ENCODE measurements at places on chromosomes 5 and 9.
A peak's percentile ranks its signal among the peaks of the same experiment; 100 is the strongest.

- no peak for DNase-seq
Observed at GRCh38 chr9:88991066-88992034, at the start of gene S1PR3. TSS of gene S1PR3 (plus strand) at chr9:88991468. CDS start at chr9:89001201, 9,733 bp downstream.

GRCh38 chr9:134917431-134918373 lies at the start of gene FCN1:
TSS of gene FCN1 (minus strand) at chr9:134917912. CDS start at chr9:134917871, 41 bp downstream.
- no peak for DNase-seq

GRCh38 chr5:79697222-79698170 lies 7.9 kb downstream of the CMYA5 start:
- no peak for DNase-seq

- DNase-seq, result no peak
Observed at GRCh38 chr9:20551835-20552234, 70.5 kb downstream of the MLLT3 start.

DNA sequence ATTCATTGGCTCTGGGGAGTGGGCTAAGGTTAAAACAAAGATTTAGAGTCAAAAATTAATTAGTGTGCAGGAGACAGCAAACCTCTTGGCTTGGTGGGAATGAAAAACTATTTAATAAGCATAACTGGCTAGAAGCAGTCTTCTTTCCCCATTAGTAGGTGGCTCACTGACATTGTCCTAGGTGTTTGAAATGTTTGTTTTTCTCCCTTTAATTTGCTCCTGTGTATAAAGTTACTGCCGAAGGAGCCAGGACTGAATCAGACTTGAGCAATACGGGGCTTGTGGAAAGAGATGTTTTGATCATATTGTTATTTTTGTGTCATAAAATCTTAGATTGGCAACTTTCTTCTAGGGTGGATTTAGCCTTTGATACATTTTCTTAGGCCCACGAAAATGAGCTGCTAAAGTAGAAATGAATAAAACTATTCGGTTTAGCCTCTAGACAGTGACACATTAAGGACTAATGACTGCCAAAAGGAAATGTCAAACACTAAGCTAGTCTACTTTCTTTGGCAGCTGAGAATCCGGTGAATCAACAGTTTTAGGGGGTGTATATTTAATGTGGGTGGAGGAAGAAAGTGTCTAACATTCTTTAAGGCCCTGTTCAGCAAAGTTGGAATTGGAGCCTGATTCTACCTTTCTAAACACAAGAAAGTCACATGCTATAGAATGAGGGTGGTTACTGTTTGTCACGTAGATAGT lies 30.2 kb downstream of the LRRTM2 start:
- DNase-seq, result no peak

- DNase-seq, result no peak
Observed at GRCh38 chr5:17434982-17435381, 63.0 kb upstream of the TAF11L2 start.

GRCh38 chr5:24376616-24377015 lies 268.2 kb downstream of the CDH10 start:
- DNase-seq, result no peak

- no peak for DNase-seq
Observed at GRCh38 chr5:172224996-172225395, 31.0 kb downstream of the EFCAB9 start.

DNA sequence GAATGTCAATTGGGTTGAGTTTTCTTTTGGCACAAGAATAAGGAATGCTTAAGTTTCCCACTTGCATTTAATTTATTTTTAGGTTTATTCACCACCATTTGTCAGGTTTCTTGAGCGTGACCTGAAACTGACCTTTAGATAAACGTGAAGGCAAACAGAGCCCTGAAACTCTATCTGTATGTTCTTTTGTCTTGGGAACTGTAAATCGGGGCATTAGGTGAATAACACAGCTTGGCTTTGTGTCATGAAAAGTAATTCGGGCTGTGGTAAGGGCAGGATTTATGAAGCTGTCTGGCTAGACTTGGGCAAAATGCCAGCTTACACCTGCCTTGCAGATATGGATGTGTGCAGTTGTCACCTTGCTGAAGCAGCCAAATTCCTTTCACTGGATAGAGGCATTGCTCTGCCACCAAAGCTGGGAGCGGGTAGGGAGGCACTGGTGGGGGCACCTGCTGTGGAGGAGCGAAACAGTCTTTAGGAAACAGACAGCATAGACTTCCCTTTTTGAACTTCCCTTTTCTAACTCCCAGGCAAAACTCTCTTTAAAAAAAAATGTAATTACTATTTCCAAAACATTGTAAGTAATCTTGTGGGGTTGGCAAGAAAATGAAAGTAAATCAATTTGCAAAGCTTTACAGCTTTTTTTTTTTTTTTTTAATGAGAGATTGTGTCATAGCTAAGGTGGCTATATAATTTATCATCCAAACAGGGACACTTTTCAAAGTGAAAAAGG lies 545.2 kb downstream of the CSNK1G3 start:
- DNase-seq, result peak; percentile 80

DNA sequence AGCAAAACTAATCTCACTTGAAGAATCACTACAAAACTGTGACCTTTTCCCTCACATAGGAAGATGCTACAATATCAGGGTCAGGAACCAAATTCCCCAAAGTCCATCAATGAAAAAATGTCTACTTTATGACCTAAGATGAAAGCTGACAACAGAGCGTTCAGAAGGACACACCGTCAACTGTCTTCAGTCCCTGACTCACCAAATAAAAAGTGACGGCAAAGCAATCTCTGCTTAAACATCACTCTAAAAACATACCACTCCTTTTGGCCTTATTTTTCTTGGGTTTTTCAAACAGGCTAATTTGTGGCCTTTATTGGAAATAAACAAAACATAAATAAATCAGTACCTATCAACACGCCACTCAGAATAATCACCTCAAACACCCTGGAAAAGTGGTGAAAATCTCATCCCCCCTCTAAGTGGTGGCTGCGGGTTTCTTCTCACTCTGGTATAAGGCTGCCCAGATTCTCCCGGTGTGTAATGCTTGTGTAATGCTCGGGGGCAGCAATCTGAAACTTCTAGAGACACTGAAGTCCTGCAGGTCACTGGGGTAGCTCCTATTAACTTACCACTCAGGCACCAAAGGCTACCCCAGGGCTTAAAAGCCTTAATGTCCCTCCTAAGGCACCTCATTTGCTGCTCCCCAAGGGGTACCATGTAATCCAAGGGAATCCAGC lies 29.5 kb downstream of the SEMA4D start:
- no peak for DNase-seq

DNA sequence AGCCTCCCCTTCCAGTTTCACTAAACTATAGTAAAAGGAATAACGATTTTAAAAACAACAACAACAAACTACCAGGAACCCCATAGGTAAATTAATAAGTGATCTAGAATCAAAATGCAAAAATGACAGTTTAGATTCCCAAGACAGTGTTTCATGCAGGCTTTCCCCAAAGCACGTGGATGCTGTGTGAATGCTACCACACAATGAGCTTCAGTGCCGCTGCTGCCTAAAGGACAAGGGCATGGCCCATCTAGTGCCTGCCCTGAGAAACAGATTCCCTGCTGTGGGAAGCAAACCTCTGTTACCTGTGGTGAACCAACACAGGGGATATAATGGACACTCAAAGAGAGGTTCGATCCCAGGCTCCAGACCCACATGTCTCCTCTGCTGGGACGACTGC lies 23.7 kb upstream of the CKMT2 start:
- no peak for DNase-seq

DNA sequence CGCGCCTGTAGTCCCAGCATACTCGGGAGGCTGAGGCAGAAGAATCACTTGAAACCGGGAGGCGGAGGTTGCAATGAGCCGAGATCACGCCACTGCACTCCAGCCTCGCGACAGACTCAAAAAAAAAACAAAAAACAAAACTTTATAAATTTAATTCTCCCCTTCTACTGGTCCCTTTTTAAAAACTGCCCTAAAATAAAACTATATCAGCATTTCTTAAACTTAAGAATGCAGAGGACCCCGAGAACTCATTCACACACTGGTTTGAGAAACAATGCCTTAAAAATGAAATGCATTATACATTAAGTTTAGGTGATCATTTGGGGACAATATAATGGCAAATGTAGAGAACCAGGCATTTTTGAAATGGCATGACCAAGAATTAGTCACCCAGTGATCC lies 2.3 kb downstream of the C5orf15 start:
- DNase-seq, result no peak

GRCh38 chr5:9166202-9167112 lies 379.4 kb downstream of the SEMA5A start:
- peak; percentile 53 for DNase-seq

DNA sequence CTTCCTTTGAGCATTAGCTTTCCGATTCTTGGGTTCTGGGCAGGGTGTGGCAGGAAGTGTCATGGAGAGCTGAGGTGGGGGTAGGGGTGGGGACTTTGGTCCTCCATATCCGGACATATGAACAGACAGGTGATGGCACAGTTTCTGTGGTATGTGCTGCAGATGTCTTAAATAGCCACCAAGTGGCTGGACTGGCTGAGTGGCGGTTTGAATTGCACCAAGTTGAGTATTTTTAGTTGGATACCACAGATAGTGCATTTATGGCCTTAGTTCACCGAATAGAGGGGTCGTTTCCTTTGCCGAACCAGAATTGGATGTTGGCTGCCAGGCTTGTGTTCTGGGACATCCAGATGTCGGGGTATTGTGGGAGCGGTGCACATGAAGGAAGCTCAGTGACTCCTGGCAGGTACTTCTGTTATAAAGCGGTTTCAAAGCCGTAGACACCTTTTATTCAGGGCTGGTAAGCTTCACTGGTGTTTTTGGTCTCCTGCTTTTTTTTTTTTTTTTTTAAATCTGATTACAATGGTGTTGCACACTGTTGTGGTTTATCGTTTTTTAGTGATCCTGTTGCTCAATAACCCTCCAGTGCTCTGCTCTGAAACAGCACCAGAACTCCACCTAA lies 15.1 kb upstream of the TNFAIP8 start:
- DNase-seq, result no peak

- no peak for DNase-seq
Observed at GRCh38 chr9:85405566-85405950, 336.2 kb downstream of the AGTPBP1 start.

DNA sequence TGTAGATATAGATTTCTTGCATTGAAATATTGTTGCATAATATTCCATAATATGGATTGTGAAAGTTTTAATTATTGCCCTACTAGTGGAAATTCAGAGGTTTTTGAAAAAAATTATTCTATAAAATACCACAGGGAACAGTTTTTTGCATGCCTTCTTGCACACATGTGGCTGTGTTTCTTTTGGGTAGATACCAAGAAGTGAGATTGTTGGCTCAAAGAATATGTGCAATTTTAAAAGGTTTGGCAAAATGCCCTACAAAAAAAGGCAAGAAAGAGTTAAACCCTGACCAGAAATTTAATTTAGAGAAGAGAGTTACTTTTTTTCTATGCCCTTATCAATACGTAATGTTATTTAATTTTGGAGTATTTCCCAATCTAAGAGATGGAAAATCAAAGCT lies 270.8 kb upstream of the DAPK1 start:
- no peak for DNase-seq

DNA sequence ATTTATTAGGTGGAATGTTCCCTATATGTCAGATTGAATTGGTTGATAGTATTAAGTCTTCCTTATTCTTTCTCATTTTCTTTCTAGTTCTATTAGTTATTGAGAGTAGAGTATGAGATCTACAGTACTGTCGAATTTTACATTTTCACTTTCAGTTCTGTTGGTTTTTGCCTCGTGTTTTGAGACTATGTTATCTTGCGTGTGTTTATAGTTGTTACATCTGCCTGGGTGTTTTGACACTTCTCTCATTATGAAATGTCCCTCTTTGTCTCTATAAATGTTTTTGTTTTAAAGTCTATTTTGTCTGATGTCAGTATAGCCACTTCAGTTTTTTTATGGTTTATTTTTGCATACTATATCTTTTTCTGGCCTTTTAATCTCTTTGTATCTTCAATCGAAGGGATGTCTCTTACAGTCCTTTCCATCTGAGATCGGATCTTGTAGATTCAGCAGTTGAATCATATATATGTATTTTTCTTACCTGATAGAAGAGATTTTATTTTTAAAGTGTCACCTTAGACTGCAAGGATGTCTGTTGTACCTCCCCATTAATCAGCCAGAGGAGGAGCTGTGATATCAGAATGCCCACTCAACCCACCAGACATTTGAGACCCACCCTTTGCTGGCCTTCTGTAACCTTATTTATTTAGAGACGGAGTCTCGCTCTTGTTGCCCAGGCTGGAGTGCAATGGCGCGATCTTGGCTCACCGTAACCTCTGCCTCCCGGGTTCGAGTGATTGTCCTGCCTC lies 20.7 kb downstream of the EHMT1 start:
- DNase-seq, result no peak

DNA sequence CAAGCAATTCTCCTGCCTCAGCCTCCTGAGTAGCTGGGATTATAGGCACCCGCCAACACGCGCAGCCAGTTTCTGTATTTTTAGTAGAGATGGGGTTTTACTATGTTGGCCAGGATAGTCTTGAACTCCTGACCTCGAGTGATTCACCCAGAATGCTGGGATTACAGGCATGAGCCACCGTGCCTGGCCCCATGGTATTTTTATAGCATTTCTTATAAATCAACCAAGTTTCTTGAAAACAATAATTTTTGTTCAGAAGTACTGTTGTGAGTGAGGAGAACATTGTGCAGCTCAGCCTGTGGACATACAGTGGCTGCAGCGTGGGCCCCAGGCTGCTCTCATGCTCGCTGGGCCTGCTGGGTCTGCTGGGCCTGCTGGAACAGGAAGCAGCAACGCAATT lies 45.3 kb downstream of the MAP1B start:
- DNase-seq, result no peak

DNA sequence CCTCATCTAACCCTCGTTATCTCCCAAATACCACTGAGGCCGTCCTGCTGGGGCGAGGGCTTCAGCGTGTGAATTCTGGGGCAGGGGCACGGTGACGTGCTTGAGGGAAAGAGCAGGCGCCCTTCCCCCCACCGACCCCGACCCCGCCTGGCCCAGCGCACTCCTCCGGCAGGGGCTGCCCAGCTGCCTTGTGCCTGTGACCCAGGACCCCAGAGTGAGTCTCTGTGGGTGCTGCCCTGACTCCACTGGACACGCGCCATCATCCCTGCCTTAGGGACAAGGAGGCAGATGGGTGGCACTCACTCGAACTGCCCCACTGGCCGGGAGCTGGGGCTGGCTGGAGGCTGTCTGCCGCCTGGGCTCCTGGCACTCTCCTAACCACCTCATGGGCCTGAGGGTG lies 136.2 kb upstream of the LPCAT1 start:
- no peak for DNase-seq

- DNase-seq, result no peak
Observed at GRCh38 chr9:83937861-83938455, 16.7 kb upstream of the KIF27 start.

GRCh38 chr5:83919071-83920041 lies 198.7 kb upstream of the HAPLN1 start:
- no peak for DNase-seq

- no peak for DNase-seq
Observed at GRCh38 chr5:139930406-139930805, 112.7 kb downstream of the NRG2 start.

GRCh38 chr9:69376651-69377050 lies 51.6 kb downstream of the ENTREP1 start:
- DNase-seq, result no peak
